WTC11 (cell line): ENCODE measurements at places on chromosomes 1 and 21.

DNA sequence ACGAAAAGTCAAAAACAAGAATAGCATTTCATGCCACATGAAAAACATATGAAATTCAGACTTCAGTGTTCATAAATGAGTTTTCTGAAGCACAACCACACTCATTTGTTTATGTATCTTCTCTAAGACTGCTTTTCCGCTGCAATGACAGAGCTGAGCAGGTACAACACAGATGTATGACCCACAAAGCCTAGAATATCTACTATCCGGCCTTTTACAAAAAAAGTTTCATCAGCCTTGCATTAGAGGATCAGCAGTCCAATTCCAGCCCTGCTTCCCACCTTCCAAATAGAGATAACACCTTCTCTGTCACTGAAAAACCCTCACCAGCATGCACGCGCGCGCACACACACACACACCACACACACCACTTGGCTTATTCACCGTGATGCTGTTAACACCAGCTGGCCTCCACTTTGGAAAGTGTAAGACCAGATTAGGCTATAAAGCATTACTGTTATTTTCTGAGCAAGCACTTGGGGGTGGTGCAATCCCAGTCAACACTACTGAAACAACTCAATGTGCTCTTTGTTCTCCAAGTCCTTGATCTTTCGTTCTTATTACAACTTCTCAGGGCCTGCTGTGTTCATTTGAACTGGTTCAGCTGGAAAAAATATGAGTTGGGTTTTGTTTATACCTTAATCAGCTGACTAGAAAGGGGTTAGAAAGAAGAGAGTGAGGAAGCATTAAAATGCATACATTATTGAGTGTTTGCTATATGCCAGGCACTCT lies 90.0 kb downstream of the GLUL start:
- DNase-seq, result no peak

DNA sequence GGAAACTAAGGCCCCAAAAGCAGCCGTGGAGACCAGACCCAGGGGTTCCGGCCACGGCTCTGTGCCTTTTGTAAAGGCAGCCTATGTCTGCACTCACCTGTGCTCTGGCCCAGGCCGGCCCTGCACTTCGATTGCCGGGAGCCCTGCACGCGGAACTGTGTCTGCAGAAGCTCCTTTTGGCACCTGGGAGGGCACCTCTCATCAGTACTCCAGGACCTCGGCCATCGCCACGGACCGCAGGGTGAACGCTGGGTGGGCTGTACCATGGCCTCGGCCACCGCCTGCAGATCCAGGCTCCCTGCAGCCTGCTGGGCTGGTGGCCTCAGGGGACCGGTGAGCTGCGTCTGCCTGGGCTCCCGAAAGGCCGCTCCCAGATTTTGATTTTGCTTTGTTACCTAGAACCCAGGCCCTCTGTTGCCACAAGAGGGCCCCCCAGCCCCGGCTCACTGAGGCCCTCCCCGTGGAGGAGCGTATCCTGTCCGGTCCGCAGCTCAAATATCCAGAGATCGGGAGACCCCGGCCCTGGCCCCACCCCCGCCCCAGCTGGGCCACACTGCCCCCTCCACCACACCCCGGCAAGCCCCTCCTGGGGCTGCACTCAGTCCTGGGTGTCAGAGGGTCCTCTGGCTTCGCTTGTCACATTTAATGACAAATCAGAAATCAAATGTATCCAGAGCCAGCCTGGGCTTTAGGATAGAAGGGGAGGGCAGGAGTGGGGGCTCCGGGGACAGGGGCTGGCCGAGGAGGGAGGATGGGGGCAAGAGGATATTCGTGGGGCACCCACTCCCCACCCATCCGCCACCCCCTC lies 60.2 kb upstream of the PDE9A start:
- peak; percentile 84 for DNase-seq

GRCh38 chr21:14995695-14996490 lies 68.9 kb downstream of the NRIP1 start:
- DNase-seq, result no peak

- no peak for DNase-seq
Observed at GRCh38 chr1:152884966-152885624, 7.0 kb downstream of the SMCP start.

DNA sequence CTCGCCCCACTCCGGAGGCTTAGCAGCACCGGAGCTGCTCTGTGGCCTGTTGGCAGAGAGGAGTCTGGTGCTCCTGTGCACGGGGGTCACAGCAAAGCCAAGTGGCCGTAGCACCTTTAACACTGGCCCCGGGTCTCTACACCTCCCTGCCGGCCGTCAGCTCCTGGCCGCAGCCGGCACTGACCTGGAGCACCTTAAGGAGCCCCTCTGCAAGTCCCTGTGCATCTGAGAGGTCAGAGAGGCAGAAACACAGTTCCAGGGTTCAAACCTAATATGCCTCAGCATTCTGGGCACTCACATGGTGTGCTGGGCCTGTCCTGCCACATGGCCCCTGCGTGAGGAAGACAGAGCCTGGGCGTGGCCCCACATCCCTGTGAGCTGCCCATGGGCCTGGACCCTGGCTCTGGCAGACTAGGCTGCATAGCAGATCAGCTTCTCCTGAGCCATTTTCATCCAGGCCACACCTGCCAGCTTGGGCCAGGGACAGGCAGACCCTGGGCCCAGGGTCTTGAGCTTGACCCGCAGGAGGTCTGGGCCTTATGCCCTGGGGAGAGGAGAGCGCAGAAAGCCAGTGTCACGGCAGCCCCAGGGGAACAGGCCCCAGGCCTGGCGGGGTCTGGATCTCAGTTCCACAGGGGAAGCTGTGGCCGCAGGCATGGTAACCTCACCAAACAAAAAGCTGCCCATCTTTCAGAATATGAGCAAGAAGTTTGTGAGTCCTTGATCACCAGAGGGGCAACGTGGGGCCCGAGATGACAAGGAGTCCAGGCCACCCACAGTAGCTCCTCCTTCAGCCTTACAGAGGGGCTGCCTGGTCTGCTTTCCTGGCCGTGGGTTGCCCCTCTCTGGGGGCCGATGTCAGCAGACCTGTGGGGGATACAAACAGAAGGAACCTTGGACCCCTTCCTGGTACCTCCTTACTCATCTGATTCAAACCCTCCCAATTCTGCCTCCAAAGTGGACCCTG lies 146.0 kb upstream of the COL6A1 start:
- no peak for DNase-seq

DNA sequence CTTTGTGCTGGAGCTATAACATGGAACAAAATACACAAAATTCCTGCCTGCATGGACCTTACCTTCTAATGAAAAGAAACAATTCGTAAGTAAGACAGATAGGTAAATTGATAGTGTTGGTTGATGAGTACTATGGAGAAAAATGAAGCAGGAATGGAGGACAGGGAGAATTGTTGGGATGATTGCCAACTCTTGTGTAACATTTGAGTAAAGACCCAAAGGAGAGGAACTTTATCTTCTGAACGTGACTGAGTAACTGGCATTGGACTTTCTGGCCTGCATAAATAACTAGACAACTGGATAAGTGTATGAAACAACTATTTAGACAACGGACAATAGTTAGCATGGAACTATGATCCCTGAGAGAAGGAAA lies 6.8 kb upstream of the EFCAB14 start:
- no peak for DNase-seq

- DNase-seq, result no peak
Observed at GRCh38 chr1:202348005-202348508, 442 bp upstream of the PPP1R12B start.
